Stimulated activated CD4-positive, alpha-beta T cell treated with anti-CD3 and anti-CD28 coated beads, Interleukin-15, amount 100 ng/mL, for 1 hour (primary cell): ENCODE measurements at places on chromosomes 6 and 20.

DNA sequence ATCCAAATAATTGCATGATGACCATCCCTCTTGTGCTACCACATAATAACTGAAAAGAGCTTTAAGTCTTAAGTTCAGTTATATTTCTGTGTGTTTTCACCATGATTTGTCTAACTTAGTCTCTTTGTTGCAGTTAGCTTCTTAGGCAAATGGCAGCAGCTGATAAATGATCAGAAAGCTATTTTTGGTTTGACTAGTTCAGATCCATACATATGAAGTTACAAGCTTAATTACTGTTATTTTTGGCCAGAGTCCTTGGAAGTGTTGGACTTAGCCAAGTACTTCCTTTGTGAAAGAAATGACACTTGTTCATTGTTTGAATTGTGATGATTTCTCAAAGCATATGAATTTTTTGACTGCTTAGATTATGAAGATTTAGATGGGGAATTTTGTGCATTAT lies 54.2 kb downstream of the HIVEP1 start:
- DNase-seq, result no peak

GRCh38 chr20:54524849-54525248 lies 49.5 kb downstream of the DOK5 start:
- no peak for DNase-seq

GRCh38 chr20:7692478-7692877 lies 247.8 kb downstream of the HAO1 start:
- DNase-seq, result no peak

DNA sequence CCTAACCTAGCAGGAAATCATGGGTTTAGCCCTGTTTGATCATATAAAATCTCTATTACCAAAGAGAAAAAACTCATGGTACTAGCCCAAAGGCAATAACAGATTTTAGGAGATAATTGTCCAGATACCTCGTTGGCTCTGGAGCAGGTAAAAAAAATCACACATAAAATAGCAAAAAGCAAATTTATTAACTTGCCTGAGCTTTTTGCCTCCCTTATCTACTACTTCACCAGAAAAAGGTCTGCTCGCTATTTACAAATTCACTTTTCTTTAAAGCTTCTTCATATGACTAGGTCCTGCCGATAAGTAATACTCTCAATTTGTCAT lies 82.4 kb downstream of the GJA10 start:
- DNase-seq, result no peak

- no peak for DNase-seq
These were observed 71.8 kb downstream of the ATG5 start for GRCh38 chr6:106253731-106254130.

DNA sequence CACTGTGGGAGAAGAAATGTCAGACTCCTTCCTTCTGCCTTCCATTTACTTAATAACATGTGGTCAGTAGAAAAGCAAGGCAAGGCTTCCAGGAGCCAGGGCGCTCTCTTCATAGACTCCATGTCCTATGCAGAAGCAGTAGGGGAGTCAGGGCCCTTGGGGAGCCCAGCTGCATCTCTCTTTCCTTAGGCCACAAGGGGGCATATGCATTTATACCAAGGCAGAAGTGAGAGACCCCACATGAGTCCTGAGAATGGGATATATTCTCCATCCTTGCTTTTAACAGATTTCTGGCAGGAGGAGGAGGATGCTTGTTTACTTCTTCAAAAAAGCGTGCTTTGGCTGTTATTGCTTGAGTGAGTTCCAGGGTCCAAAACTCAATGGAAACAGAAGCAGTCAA lies 198.5 kb downstream of the HIVEP2 start:
- no peak for DNase-seq

DNA sequence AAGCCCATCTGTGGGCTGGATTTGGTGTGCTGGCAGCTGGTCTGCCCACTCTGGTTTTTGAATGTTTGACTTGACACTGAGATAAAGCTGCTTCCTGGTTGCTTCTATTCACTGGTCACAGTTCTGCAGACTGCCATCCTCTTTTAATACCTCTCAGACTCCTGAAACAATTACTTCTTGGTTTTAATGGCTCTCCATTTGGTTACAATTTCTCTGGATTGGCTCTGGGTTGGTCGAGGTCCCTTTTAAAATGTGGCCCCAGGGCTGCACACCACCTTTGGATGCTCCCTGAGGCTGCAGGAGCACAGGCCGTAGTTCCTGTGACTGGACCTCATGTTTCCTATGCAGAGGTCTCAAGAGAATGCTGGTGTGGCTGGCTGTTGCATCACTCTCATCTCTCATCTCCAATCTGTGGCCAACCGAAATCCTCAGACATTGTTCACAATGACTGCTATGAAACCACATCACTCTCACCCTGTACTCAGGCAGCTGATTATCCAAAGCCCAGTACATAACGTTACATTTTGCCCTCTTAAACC lies 98.5 kb downstream of the INSM1 start:
- no peak for DNase-seq

DNA sequence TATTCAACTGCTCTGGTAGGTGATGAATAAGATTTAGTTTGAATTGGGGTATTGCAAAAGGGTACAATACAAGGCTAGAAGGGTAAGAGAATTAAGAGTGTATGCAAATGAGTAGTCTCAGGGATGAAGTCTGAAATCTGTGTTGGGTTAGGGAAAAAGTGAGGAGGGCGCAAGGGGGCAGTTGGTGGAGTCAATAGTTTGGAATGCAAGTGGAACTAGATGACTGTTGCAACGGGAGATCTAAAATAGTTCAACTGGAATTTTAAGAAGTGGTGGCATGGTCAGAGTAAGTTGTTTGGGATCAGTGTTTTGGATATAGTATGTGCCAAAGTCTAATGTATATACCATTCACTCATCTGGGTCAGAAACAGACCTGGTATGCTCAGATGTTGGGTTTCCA lies 329.6 kb downstream of the GJA1 start:
- DNase-seq, result no peak

- no peak for DNase-seq
These were observed 93.2 kb downstream of the TBX18 start for GRCh38 chr6:84671183-84671582.

- no peak for DNase-seq
These were observed 49.1 kb downstream of the FOXF2 start for GRCh38 chr6:1438471-1438881.

- no peak for DNase-seq
These were observed 50.7 kb downstream of the RNASET2 start for GRCh38 chr6:166905505-166906134.

- DNase-seq, result no peak
These were observed 127.0 kb upstream of the DUSP22 start for GRCh38 chr6:165263-165662.

- no peak for DNase-seq
These were observed 175.2 kb upstream of the AFDN start for GRCh38 chr6:167651318-167652041.

GRCh38 chr6:80165819-80166218 lies 59.3 kb downstream of the BCKDHB start:
- DNase-seq, result no peak

GRCh38 chr6:142518126-142518525 lies 216.3 kb downstream of the ADGRG6 start:
- no peak for DNase-seq

GRCh38 chr6:50404643-50405042 lies 308.7 kb upstream of the TFAP2D start:
- DNase-seq, result no peak

DNA sequence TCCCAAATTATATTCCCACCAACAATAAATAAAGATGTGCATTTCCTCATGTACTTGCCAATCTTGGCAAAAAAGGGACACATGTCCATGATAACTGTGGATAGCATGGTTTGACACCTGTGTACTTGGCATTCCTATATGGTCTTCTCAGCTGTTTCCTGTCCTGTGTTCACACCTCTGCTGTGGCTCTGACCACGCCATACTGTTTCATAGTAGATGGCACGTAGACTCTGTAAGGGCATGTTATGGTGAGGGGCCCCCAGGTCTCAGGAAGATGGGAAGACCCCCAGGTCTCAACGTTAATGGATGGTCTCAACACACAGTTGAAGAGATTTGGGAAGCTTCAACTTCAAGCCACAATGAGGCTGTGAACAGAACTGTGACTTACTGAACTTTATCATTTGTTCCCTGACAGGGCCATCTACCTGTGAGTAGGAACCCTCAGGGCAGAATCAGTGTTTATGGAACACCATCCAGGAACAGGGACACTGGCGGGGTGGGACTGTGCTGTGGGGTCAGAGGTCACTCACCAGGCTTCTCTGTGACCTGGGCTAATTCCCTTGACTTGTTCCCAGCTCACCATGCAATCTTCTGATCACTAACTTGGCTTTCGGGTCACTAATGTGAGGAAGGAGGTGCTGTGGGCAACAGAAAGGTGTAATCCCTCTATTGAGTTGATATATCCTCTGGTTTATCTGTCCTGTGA lies 11.8 kb downstream of the ZBTB24 start:
- DNase-seq, result no peak

DNA sequence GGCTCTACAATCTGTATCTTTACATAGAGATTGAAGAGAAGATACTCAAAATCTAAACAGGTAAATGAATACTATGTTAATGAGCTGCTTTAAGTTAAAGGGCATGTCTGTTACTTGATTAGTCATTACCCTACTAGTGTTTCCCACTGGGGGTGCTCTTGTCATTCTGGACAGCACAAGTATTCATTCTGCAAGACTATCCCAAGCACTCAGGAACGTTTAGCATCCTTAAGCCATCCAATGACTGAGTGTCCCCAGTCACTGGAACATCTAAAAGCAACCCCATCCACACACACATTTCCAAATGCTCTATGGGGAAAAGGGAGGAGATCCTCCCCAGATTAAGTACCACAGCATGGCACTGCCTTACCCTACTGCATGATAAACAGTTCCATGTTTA lies 25.7 kb downstream of the EZR start:
- DNase-seq, result no peak

- DNase-seq, result no peak
These were observed 234.7 kb upstream of the FKBP1C start for GRCh38 chr6:62976566-62976965.
